ENCODE measurements at places on chromosomes 3 and 15.

GRCh38 chr15:91263632-91264531, 163.8 kb downstream of the SV2B start:
- no peak for DNase-seq

DNA sequence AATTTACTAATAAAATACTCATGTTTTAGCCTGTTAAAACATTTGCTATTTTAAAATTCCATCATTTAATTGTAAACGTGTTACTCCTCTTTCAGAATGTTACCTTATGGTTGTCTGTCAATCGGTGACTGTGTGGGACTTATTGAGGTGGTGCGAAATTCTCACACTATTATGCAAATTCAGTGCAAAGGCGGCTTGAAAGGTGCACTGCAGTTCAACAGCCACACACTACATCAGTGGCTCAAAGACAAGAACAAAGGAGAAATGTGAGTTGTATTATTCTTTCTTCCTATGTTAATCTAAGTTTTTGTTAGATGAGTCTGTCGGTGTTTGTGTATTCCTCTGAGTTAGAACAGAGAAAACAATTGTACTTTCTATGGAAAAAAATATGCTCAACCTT, 21.7 kb downstream of the KCNMB3 start:
- DNase-seq: no peak

GRCh38 chr3:54137311-54137710, 15.0 kb downstream of the CACNA2D3 start:
- DNase-seq: no peak

DNA sequence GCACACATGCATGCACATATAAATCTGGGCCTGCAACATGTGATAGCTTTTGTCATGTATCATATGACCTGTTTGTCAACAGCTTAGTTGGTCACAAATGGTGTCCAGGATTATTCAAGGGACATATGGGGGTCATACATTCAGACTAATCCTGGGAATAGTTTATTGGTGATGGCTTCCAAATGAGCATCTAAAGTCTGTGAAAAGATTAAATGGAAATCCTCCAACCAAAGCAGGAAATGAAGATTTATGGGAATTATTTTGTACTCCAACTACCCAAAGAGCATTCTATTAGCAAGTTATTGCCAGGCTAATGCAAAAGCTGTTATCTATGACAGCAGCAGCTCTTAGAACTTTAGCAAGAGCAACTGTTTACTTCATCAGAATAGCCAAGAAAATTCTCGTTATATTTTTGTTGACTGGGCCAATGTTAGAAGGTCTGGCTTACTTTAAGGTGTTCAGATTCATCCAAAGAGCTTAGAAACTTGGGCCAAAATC, 7.1 kb downstream of the FSTL1 start:
- DNase-seq: no peak

DNA sequence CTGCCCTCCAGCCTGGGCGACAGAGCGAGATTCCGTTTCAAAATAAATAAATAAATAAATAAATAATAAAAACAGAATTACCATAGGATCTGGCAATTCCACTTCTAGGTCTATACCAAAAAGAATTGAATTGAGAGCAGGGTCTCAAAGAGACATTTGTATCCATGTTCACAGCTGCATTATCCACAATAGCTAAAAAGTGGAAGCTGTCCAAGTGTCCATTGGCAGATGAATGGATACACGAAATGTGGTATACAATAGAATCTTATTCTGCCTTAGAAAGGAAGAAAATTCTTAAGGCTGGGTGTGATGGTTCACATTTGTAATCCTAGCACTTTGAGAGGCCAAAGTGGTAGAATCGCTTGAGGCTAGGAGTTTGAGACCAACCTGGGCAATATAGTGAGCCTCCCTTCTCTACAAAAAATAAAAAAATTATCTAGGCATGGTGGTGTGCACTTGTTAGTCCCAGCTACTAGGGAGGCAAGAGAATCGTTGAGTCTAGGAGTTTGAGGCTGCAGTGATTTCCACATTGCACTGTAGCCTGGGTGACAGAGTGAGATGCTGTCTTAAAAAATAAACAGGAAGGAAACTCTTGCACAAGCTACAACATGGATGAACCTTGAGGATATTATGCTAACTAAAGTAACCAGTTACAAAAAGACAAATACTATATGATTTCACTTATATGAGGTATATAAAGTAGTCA, 24.2 kb downstream of the PFKFB4 start:
- DNase-seq: no peak

- DNase-seq: no peak
These were observed 91.3 kb upstream of the SLC4A7 start for GRCh38 chr3:27575499-27575898.

DNA sequence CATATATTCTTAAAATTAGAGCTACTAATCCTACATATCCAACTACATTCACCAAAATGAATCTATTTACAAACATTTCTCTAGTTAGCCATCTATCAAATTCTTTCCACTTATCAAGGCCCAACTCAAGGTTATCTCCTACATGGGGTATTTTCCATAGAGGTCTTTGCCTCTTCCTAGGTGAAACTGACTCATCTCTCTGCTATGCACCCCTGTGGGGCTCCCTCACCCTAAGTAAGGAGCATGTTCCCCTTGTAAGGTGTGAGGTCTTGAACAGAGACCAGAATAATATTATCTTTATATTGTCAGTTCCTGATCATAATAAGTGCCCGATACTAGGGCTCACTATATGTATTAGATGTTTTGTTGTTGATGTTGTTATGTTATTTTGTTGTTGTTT, 74.6 kb upstream of the TSC22D2 start:
- DNase-seq: no peak

DNA sequence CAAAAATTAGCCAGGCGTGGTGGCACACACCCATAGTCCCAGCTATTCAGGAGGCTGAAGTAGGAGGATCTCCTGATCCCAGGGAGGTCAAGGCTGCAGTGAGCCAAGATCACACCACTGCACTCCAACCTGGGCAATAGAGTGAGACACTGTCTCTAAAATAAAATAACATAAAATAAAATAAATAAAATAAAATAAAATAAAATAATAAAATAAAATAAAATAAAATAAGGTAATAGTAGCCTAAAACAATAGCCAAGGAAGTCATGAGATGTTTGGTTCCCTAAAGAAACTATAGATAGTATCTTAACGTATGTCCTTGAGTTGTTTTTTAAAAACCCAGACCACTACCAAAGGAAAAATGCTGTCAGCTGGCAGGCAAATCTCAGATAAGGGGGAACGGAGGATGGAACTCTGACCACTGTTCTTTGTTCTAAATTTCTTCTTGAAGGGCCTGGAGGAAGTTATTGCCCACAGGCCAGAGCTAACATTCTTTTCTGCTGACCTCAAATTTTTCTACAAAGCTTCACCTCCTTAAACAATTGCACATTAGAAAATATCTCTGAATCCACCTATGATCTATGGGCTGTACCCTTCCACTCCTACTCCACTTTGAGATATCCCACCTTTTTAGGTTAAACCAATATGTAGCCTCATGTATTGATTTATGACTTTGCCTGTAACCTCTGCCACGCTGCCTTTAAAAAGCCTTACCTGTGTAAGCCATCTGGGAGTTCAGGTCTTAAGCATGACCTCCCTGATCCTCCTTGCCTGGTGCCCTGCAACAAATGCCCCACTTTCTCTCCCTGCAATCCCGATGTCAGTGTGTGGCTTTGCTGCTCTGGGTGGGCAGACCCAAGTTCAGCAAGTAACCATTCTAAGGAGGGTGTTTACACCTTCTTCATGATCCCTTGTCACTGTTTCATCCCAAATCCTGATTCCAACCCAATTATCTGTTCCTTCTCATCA, 126.2 kb upstream of the BHLHE40 start:
- DNase-seq: no peak

GRCh38 chr3:114839476-114839875, 307.6 kb downstream of the ZBTB20 start:
- no peak for DNase-seq

- no peak for DNase-seq
These were observed 11.4 kb upstream of the RAB11A start for GRCh38 chr15:65857718-65858402.

- no peak for DNase-seq
These were observed 422.7 kb upstream of the TPRG1 start for GRCh38 chr3:188749010-188749617.

DNA sequence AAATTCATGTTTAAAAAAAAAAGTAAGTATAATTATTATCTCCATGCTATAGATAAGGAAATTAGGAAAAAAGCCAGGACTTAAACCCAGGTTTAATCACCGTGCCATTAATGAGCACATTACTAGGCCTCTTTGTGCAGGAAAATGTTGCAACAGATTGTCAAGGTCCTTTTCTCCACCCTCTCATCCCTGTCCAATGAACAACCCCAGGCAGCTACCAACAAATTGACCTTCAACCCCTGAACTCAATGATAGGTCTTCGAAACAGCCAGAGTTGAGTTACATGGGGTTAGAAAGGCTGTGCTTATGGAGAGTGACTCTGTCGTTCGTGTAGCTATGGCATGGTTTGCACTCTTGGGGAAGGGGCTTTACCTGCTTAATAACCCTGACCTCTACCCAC, 84.2 kb upstream of the CTNNB1 start:
- DNase-seq: no peak

GRCh38 chr15:33126559-33127290, 67.8 kb downstream of the FMN1 start:
- DNase-seq: no peak

DNA sequence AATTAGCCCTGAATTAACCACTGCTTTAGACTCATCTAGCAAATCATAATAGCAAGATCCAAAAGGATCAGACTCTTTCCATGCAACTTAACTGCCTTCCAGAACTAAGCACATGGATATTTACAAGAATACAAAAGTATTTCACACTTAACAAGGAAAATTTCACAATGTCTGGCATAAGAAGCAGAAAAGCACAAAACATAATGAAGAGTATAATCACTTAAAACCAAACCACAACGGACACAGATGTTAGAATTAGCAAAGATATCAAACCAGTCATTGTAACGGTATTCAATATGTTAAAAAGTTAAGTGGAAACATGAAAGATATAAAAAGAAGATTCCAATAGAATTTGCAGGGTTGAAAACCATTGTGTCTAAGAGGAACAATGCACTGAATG, 51.5 kb upstream of the COL6A6 start:
- DNase-seq: no peak

DNA sequence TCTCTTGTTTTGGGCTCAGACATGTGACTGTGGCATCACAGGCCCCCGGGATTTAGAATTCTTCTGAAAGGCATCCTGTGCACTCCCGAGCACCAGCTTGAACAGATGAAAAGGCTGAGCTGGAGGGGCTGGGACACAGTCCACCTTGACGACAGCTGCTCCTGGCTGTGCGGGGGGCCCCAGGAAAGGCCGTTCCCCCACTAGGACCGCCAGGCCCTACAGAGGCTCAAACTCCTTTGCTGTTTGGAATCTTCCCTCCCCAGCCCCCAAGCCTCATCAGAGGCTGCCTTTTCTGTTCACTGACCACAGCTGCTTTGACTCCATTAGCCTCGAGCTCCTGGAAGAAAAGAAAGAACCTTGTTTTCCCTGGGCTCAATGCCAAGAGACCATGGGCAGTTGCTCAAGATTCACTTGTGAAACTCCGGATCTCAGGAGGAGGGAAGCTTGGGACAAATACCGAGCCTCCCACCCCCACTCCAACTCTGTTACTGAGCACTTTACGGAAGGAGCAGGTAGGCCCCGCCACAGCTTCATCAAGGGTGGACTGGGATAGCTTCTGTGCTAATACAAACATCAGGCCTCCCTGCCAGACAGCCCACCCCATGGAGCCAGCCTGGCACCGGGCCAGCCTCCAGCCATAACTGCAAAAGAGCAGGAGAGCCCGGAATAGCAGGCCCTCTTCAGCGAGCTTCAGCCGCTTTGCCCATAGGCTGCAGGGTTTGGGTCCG, 15.7 kb downstream of the CIDEC start:
- no peak for DNase-seq

GRCh38 chr3:139113993-139114375, 69.3 kb upstream of the PRR23C start:
- no peak for DNase-seq

DNA sequence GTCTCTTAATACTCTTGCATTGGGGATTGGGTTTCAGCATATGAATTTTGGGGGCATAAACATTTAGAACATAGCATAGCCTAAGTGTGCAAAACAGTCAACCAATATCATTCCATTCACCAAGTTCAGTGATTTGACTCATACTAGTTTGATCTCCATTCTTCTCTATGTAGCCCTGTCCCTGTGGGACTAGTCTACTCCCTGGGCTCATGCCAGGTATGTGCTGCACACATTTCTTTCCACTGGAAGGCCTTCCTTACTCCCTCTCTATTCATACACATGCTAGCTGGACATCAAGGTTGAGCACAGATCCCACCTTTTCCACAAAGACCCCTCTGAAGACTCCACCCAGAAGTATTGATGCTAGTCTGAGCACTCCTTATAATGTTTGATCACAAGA, 5.1 kb downstream of the ZDHHC23 start:
- no peak for DNase-seq

DNA sequence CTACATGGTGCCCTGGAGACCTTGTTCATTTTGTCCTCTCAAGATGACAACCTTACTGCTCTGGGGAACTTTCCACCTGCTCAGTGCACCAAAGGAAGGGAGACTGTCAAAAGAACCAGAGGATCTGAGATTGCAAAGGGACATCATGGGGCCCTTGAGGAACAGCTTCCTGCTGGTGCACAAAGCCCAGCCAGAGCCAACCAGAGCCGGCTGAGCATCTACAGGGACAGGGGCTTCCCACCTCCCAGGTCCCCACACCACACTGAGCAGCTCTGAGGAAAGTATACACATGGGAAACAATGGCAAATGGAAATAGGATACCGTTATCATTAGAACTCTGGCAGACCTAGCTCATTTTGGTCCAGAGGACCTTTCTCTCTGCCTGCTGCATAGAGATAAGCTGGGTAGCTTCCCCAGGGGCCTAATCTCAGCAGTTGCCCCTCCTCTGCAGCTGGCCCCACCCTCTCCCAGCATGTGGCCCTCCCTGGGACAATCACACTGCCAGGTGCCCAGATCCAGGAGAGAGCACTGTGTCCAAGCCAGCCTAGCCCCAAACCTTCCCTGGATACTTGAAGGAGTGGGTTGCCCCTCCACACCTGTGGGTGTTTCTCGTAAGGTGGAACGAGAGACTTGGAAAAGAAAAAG, 123.4 kb upstream of the PRR20G start:
- no peak for DNase-seq

GRCh38 chr15:47506329-47507100, 210.8 kb upstream of the SEMA6D start:
- no peak for DNase-seq
